ENCODE measurements at places on chromosomes 11 and 22.

DNA sequence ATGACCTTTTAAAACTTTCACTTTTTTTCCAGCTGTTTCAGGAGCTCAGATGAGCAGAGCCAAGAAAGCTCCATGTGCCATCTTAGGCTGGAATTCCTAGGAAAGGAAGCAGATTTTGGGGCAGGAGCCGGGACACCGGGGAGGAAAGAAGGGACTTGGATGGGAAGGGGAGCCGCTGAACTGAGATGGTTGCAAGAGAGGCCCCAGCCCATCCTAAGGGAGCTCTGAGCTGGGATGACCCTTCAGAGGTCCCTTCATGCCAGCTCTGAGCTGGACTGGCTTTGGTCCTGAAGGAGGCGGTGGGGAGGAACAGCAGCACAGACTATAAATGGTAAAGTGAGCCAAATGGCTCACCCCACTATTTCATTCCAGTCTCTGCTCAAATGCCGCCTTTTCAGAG lies 55.2 kb upstream of the SLC22A12 start:
- DNase-seq, result no peak

GRCh38 chr11:59847626-59848025 lies 2.3 kb upstream of the CBLIF start:
- DNase-seq, result no peak

GRCh38 chr11:28900427-28900826 lies 792.2 kb downstream of the METTL15 start:
- no peak for DNase-seq

GRCh38 chr11:65653229-65654225 lies 9.2 kb downstream of the RELA start:
- no peak for DNase-seq

- DNase-seq, result no peak
Measured at GRCh38 chr11:120293038-120293800, 31.9 kb upstream of the TLCD5 start.

GRCh38 chr11:114098927-114099326 lies 39.4 kb downstream of the ZBTB16 start:
- DNase-seq, result no peak

- no peak for DNase-seq
Measured at GRCh38 chr22:38725900-38726655, 20.3 kb downstream of the GTPBP1 start.

DNA sequence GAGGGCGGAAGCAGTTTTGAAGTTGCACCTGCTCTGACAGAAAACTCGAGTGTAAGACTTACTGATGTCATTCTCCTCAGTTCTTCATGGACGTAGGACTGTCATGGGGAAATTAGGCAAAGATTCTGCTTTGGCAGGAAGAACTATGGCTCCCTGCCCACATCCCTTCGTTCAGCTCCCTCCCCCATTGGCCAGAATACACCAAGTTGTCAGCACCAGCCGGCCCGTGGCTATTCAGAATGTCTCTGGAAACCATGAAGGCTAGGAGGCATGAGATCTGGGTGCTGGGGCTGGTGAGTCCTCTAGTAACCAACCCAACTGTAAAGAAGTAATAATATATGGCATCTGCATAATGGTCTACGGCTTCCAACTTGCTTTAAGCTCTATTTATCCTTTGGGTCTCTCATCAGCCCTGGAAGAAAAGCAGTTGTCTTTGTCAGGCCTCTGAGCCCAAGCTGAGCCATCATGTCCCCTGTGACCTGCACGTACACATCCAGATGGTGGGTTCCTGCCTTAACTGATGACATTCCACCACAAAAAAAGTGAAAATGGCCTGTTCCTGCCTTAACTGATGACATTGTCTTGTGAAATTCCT lies 74.1 kb downstream of the PIWIL4 start:
- no peak for DNase-seq

DNA sequence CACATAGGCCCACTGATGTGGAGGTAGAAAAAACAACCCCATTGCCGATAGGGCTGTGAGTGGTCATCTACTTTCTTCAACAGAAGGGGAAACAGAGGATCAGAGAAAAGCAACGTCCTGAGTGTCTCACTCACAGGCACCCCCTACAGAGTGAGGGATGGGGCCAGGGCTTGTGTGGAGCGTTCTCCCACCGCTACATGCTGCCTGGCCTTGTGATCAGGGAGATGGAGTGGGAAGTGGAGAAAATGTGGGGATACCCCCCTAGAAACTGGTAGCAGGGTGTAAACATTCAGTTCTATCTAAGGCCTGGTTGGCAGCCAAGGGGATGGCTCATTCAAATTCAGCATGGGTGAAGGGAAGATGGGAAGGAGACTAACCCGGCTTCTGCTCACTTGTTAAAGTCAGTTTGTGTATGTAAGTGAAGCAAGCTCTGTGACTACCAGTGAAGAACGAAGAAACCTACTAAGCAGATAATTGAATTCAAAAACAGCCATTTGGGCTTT lies 73.0 kb upstream of the NAV2 start:
- no peak for DNase-seq

- no peak for DNase-seq
Measured at GRCh38 chr11:30143098-30143705, 87.6 kb upstream of the FSHB start.

- DNase-seq, result no peak
Measured at GRCh38 chr11:66267039-66267378, 1.4 kb upstream of the RAB1B start.

- DNase-seq, result no peak
Measured at GRCh38 chr11:65388731-65389130, 2.3 kb downstream of the FRMD8 start.

- DNase-seq, result no peak
Measured at GRCh38 chr22:20652130-20652529, 121.8 kb upstream of the SERPIND1 start.

DNA sequence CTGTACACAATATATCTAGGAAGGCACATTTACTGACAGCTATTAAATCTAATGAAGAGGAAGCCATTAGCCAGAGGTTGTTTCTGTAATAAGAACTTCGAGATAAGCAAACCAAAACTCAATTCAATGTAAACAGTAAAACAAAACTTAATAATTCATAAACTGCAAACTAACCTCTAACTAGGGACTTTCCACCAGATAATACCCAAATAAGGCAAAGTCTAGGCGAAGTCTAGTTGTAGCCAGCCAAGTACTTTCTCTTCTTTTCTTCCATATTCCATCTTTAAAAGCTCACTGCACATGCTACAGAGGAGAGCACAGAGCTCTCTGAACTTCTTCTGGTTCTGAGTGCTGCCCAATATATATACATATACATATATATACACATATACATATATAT lies 229.9 kb upstream of the ANO5 start:
- DNase-seq, result no peak

DNA sequence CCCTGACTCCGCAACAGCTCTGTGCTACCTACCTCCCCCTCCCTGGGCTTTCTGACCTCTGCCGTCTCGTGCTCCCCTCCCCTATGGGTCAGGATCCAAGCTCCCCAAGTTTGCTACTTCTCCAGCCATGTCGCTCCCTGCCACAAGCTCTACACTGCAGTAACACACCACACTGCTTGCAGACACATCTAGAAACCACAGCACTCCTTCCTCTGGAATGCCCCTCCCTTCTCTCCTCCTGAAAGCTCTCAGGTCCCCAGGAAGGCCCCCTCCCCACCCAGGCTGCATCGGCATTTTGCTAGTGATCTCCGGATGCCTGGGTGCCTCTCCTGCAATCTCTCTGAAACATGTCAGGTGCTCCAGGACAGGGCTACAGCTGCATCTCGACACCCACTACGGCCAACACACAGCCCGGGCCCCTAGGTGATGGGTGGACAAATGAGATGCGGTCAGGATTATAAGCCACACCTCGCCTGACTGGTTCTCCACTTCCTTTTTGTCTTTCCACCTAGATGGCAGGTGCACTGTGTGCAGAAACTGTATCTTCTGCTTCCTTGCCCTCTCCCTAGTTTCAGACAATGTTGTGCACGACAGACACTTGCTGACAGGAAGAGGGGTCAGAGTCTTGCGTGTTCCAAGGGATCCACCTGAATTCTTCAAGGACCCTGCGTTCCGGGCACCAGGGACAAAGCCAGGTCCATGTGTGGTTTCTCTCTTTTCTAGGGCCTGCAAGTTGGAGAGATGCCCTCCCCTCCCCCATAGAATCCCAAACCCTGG lies 22.9 kb downstream of the RPUSD4 start:
- no peak for DNase-seq

- DNase-seq, result no peak
Measured at GRCh38 chr22:45534339-45535192, 31.9 kb downstream of the FBLN1 start.

DNA sequence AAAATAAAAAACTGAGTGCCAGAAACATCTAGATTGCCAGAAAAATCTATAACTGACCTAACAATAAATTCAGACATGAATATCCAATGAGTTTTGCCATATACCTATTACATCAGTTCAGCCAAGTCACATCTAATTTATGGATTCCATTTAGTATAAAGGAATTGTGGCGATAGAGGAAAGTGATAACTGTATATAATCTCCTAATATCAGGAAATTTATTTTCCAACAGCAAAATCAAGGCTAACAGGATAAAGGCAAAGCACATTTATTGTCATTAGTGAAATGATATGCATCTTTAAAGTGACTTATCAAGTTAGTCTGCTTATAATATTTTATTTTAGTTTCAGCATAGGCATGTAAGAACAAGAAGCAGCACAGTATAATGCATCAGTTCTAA lies 298.2 kb upstream of the PITPNB start:
- no peak for DNase-seq

DNA sequence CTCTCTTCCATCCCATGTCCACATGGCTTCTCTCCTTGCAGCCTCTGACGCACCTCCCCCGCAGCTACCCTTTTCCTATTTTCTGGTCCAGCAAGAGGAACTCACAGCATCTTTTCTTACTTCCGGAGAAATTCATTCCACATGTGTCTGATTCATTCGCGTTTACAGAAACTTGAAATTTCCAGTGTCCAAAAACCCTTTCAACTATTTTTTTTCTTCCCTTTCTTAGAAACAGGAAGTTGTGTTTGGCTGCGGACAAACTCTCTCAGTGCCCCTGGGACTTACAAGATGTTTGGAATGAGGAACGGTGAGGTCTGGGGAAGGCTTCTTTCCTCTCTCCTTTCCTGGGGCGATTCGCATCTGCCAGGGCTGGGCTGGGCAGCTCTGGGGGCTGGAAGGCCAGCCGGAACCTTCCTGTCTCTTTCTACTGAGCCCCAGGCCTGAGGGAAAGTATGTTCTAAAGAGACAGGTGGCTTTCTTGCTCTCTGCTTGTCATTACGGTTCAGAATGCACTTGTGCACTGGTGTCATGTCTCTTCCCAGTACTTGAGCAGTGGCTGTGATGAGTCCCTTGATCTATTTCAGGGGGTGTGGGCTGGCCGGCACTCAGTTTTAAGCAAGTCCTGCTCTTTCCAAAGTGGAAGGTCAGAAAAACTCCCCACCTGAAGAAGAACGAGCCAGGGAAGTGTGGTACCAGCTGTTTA lies 27.5 kb downstream of the ADAMTS8 start:
- DNase-seq, result no peak

DNA sequence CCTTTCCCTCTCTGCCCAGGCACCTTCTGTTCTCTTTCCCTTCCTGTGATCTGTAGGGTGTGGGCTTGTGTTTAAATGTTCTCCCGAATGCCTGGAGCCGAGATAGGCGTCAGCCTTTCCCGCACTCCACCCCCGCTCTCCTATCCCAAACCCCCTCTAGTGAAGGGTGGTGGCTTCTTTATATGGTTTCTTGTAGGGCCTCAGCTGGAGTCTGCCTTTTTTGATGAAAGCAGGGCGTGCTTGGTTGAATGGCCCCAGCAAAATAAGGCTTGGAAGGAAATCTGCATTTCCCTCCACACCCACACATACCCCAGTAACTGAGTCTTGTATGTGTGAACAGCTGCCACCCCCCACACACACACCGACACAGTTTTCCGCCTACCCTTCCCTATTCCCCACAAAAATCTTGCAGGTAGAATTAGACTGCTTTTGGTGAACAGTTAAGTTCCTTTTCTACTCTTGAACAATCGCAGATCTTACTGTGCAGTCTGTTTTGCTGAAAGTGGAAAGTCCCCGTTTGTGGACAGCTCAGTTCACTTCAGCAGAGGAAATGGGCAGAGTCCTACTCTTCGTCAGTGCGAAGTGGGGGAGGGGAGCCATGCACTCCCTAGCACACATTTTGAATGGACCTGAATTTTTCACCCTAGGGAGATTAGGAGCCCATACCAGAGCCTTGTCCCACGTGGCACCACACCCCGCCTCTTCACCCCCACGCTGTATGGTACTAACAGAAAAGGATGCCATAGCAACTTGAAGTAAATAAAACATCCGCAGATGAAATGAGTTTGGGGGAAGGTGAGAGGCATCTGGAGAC lies 25.5 kb upstream of the GRK2 start:
- DNase-seq, result peak; percentile 93

GRCh38 chr11:66479394-66480116 lies 679 bp upstream of the DPP3 start:
- no peak for DNase-seq

- DNase-seq, result peak; percentile 75
Measured at GRCh38 chr11:13216019-13216710, 61.4 kb upstream of the BMAL1 start.

DNA sequence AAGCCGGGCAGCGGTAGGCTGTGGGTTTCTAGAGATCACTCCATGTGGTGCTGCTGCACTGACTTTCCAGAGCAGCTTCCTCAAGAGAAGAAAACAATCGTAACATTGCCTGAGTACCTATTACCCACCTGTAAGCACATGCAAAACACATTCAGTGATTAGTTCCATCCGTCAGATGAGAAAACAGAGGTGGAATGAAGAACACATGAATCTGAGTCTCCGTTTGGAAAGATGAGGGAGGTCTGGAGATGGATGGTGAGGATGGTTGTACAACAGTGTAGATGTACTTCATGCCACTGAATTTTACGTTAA lies 7.5 kb upstream of the SLCO2B1 start:
- DNase-seq, result no peak

DNA sequence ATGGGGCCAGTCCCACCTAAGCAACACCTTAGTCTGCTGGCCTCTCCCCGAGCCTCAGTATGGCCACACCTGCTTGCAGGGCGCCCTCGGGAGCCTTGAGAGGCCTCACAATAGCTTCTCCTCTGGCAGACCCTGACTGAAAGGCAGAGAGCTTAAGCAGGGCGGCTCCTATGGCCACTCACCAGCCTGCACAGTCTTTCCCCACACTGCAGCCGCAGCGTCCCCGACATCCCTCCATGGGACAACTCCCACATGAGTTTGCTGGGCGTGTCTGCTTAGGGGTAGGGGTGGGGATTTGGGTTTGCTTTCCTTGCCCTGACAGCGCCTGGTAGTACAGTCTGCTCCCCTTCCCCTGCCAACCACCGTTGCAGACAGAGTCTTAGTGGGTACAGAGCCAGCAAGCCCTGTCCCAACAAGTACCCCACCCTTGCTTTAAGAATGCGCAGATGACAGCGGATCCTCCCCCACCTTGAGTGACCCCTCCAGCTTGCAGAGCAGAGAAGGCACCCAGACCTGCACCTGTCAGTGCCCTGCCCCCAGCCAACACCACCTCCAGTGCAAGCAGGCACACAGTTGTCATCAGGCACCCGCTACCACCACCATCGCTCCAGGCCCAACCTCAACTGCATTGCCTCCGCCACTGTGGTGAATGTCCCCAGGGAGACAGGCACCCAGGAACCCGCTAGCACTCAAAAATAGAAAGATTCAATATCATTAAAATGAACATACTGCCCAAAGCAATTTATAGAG lies 413.8 kb upstream of the ARHGAP42 start:
- DNase-seq, result no peak
